ENCODE measurements at places on chromosomes 6 and 20.

DNA sequence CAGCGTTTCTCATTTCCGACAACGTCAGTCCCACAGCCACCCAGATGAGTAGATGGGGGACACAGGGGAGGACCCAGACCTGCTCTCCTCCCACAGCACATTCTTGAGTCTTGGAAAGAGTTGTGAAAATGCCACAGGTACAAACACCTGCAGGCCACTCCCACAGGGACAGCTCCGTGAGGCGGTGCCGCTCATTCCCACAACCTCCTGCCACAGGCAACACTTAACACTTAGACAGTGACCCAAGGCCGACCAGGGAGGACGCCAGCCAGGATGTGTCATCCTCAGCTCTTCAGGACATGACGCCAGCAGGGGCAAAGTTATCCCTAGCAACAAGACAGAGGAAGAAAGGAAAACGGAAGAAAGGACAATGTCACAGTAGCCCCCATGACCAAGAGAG lies 22.9 kb upstream of the HLA-B start:
- DNase-seq, result no peak

DNA sequence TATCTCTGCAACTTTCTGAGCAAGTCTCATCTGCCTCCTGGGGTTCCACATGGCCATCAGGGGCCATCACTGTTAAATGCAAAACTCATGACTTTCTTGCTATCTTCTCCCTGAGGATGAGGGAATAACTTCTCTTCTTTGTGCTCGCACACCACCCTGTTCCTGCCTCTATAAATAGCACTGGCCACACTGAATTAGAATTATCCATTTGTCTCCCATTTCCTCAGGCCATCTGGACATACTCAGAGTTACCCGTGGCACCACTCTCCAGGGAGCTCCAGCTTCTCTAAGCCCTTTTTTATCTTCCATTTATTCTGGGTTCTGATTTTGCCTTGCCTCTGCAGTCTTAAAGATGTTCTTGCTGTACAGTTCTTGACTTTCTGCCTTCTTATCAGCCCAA lies 72.8 kb upstream of the ECI2 start:
- DNase-seq, result no peak

GRCh38 chr6:113381232-113381631 lies 475.9 kb upstream of the MARCKS start:
- no peak for DNase-seq

GRCh38 chr6:112216662-112217551 lies 37.5 kb downstream of the LAMA4 start:
- DNase-seq, result no peak

- no peak for DNase-seq
These were observed 13.7 kb downstream of the LAMA5 start for GRCh38 chr20:62353289-62354030.

- DNase-seq, result no peak
These were observed 26.1 kb upstream of the JAG1 start for GRCh38 chr20:10699941-10700340.

- peak; percentile 17 for DNase-seq
These were observed 654.5 kb upstream of the PTCHD4 start for GRCh38 chr6:48765352-48765961.

DNA sequence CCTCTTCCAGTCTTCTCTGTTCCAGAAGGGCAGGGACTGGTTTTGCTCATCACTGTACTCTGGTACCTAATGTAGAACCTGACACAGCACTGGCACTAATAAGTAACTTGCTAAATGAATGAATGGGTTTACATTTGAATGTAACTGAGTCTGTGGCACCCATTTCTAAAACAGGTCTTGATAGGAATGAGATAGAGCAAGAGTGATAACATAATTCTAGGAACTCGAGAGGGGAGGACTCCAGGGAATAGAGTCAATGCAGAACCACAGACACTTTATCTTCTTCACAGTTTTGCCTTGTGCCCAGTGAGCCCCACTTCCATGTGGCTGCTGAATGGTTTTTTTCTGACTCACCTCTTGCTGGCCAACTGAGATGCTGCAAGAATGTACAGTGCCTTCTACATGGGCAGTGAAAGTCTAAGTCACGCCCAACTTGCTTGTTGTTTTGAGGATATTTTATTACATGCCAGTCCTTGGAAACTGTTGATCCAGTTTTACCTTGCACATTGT lies 61.1 kb downstream of the TBC1D7 start:
- no peak for DNase-seq

- no peak for DNase-seq
These were observed 41.9 kb downstream of the KCTD20 start for GRCh38 chr6:36484736-36485135.

GRCh38 chr6:22980446-22980845 lies 411.1 kb downstream of the HDGFL1 start:
- DNase-seq, result no peak

- DNase-seq, result no peak
These were observed 44.0 kb downstream of the VSTM2L start for GRCh38 chr20:37946946-37947345.

DNA sequence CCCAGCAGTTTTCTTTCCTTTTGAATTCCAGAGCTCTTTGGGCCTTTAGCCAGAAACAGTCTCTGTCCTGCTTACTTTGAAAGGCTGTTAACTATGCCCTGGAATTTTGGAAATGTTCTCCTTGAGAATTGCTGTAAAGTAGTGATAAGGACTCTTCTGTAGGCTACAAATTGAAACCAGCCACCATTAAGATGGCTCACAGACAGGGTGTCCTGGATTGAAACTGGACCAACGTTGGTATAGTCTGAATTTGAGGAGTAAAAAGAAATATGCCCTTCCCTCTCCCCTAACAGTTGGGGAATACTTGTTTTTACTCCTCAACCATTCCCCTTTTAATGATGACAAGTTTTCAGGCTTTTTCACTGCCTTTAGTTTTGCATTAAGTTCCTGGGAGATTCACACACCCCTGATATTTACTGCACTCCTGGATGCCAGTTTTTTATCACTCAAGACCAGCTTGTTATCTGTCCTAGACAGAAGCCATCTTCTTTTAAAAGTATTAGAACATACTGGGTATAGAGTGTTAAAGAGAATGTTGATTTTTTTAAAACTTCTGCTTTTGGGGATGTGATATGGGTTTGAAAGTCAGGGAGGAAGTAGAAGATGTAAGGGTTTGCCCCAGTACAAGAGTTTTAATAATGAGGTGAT lies 21.9 kb downstream of the TOP1 start:
- no peak for DNase-seq

GRCh38 chr6:5425267-5425666 lies 164.0 kb downstream of the FARS2 start:
- no peak for DNase-seq

DNA sequence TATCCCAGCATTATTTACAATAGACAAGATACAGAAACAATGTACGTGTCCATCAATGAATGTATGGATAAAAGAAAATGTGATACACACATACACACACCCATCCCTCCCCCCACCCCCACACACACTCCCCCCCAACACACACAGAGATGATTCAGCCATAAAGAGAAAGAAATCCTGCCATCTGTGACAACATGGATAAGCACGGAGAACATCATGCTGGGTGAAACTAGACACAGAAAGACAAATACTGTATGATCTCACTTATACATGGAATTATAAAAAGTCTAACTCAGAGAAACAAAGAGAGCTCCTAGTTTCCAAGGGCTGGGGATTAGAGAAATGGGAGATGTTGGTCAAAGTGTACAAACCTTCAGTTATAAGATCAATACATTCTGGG lies 104.8 kb upstream of the LY86 start:
- DNase-seq, result no peak

- DNase-seq, result no peak
These were observed 232.8 kb upstream of the QKI start for GRCh38 chr6:163181666-163182180.

DNA sequence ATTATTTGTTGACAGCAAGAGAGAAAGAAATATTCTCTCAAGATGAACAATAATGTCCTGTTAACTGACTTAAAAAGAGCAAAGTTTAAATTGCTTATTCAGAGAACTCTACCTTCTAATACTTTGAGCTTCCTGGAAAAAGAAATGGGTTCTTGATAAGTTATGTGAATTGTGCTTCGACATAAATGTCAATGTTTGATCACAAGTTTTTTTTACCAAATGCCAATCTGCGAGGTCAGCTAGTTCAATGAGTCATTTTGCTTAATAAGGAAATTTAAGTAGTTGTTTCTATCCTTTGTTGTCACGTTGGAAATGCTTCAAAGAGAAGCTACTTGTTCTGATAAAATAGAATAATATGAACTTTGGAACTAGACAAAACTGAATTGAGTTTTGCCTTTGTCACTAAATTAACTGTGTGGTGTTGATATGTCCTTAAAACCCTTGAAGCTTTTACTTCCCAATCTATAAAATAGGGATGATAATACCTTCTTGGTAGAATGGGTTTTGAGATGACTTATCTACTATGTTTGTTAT lies 642.1 kb upstream of the FLRT3 start:
- no peak for DNase-seq

DNA sequence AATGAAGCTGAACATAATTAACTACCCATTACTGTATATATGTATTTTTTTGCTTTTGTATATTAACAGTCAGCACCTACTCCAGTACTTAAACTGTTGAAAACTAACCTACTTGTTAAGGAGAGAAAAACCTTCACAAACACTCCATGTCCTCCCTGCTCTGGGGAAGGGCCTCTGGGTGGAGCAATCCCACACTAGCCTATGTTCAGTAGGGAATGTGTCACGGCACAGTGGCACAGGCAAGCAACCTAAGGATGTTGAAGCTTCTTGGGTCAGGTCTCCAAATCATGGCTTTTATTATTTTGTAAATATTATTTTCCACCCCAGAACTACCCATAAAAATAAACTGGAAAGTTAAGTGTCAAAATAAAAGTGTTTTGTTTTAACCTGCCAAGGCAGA lies 5.3 kb downstream of the MAN1A1 start:
- DNase-seq, result no peak

DNA sequence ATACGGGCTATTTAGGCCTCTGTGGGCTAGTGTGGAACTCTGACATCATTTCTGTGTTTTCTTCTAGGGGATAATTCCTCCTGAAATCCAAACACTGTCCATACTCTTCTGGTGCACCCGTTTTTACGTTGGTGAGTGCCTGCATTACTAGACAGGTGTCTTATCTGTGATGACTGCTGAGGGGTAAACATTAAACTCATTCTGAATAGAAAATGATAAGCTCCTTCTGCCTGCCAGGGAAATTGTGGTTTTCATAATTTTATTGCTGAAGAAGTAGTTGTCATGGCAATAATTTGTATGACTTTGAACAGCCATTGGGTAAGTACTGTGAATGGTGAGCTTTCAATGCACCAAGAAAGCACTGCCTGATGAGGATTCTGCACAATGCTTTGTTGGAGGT lies 705.6 kb downstream of the UTRN start:
- DNase-seq, result no peak

- DNase-seq, result no peak
These were observed 38.0 kb downstream of the ELOVL2 start for GRCh38 chr6:11006061-11006460.

DNA sequence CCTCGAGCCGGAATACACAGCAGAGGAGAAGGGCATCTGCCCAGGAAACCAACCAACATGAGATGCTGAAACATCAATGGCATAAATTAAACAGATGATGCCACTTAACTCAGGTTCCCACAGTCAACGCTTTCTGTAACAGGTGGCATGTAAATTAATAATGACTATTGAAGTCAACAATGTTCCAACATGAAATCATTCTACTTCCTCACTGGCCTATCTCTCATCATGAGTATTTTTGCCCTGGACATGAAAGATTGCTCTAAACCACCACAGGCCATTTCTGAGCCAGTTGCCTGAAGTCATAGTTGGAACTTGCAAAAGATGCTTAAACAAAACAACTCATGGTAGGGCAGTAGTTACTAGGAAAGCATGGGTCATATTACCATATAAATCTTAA lies 397.9 kb upstream of the JARID2 start:
- no peak for DNase-seq

DNA sequence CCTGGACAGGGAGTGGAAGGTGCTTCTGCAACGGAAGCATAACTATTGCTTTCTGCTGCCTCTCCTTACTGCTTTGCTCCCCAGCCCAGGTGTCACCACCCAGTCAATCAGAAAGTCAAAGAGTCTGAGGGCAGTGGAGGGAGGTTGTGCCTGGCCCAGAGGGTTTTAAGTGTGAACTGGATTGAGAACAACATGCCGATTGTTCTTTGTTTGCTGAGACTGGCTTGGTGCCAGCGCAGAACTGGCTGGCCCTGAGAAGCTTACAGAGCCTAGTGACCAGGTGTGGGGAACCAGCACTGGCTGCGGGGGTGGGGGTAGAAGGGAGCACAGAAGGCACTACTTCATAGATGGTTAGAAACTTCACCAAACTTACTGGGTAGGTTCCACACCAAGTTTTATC lies 31.1 kb upstream of the ENPP4 start:
- DNase-seq, result no peak

- DNase-seq, result peak; percentile 50
These were observed 51.0 kb upstream of the TCF21 start for GRCh38 chr6:133837801-133838349.

- DNase-seq, result no peak
These were observed 93.3 kb downstream of the ADGRB3 start for GRCh38 chr6:68728159-68728979.

DNA sequence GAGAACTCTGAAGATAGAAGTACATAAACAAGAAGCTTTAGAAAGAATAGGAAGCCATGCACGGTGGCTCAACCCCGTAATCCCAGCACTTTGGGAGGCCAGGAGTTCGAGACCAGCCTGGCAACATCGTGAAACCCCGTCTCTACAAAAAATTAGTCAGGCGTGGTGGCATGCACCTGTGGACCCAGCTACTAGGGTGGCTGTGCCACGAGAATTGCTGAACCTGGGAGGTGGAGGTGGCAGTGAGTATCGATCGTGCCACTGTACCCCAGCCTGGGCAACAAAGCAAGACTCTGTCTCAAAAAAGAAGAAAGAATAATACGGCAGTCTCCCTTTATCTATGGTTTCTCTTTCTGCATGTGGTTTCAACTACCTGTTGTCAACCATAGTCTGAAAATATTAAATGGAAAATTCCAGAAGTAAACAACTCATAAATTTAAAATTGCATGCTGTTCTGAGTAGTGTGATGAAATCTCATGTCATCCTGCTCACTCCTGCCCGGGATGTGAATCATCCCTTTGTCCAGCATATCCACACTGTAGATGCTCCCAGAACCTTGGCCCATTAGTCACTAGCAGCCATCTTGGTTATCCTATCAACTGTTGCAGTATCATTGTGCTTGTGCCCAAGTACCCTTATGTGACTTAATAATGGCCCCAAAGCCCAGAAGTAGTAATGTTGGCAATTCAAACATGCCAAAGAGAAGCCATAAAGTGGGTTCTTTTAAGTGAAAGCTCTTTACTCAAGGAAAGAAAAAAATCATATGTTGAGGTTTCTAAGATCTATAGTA lies 22.1 kb downstream of the DEK start:
- DNase-seq, result no peak

DNA sequence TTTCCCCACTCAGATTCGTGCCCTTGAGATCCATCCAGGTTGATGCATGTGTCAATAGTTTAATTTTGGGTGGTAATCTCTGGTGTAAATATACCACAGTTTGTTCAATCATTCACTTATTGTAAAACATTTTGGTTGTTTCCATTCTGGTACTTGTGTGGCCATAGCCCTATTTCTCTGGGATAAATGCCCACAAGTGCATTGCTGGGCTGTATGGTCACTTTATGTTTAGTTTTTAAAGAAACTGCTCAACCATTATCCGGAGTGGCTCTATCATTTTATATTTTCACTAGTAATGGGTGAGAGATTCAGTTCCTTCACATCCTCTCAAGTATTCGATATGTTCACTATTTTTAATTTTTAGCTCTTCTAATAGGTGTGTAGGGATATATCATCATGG lies 60.7 kb upstream of the RNF24 start:
- no peak for DNase-seq

- DNase-seq, result no peak
These were observed 434.5 kb downstream of the HDGFL1 start for GRCh38 chr6:23003671-23004467.

All from GM20000 (cell line).